ENCODE measurements at places on chromosomes 2 and 18.
A peak's percentile ranks its signal among the peaks of the same experiment; 100 is the strongest.

DNA sequence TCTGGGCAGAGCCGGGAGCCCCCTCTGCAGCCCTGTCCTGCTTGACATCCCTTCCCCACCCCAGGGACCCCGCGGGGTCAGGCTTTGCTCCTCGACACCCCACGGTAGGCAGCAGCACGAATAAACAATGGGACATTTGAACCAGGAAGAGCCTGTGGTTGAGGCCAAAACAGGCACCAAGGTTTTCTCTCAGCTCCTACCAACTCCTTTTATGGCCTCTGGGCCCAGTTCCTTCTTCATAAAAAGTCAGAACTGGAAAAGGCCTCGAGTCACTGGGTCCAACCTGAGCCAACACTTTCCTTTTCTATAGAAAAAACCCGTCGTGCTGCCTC lies 20.6 kb downstream of the TEX44 start:
- DNase-seq = peak; percentile 62

DNA sequence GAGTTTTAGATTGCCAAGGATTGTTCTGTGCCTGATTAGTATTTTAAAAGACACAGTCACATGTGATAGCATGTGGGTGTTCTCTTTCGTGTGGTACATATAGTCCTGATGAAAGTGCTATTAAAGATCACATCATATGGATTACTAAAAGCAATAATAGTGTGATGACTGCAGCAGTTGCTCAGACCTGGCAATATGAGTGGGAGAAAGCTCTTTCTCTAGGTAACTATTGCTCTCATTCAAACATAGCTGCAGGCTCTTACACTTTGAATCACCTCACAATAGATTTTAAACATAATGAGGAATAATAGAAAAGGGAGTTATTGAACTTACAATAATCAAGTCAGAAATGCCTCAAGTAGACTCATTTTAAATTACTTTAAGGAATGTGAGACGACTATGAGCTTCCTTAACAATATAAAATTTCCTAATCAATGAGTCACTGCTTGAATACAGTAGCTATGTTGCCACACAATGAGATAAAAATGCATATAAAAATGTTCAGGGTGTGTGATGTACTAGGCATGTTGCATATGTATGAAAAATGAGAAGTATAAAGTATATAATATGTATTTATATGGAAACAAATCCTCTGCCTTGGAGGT lies 452.1 kb downstream of the TMX3 start:
- no peak for DNase-seq

GRCh38 chr18:74116633-74117554 lies 30.7 kb downstream of the FBXO15 start:
- no peak for DNase-seq

DNA sequence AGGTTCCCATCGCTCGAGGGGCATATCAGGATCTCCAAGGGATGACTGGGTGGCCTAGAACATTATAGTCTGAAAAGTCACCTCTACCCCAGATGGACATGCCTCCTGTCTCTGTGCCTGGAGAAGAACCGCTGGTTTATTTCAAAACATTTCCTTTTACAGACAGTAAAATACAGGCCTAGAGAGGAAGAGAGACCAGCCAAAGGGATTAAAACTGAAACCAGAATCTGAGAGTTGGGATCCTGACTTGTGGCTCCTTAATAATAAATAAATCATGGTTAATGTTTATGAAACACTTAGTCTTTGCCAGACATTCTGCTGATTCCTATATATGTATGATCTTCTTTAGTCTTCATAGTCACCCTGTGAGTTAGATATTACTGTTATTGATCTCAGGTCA lies 153.7 kb downstream of the DDX1 start:
- DNase-seq = no peak

DNA sequence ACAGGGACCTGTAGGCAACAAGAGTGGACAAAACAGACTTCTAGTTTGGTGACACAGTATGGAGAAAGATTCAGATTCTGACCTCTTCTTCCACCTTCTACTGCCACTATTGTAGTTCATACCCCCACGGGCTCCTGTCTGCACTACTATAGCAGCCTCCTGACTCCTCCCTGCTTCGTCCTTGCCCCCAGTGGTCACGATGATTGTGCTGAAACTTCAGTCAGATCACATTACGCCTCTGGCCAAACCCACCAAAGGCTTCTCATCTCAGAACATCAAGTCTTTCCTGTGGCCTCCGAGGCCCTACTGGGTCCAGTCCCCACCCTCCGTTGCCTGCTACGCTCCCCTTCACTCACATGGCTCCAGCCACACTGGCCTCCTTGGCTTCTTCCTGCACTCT lies 147.6 kb downstream of the CYP26B1 start:
- no peak for DNase-seq

DNA sequence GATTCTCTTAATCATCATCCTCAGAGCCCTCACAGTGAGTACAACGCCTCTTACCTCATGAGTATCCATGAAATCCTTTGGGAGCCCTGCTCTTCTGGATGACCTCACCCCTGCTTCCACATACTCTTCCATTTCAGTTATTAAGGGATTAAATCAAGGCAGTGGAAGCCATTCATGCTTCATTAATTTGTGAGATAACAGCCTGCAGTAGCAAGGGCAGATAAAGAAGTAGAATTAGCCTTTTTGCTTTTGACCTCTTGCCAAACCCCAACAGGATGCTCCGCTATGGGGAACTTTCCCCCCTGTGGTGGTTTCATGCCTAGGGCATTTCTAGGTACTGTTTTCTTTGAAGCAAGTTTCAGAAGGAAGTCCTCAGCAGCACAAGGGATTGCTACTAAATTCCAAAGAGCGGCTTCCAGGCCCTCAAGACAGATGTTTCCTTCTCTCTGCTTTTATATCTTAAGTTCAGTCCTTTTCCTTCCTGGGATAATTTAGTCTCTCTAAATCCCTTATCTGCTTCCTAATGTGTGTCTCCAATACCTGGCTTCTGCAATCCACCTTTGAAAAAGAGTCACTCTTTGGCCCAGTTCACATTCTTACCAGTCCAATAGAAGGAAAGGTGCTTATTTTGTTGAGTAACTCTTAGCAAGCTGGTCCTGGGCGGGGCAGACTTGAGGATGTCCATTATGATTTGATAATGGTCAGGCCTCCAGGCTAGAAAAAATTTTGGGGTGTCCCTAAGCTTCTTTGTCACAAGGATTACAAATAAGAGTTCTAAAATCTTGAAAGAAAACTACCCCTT lies 76.9 kb downstream of the MYO1B start:
- no peak for DNase-seq

GRCh38 chr2:104474716-104475115 lies 379.2 kb upstream of the POU3F3 start:
- DNase-seq = no peak

DNA sequence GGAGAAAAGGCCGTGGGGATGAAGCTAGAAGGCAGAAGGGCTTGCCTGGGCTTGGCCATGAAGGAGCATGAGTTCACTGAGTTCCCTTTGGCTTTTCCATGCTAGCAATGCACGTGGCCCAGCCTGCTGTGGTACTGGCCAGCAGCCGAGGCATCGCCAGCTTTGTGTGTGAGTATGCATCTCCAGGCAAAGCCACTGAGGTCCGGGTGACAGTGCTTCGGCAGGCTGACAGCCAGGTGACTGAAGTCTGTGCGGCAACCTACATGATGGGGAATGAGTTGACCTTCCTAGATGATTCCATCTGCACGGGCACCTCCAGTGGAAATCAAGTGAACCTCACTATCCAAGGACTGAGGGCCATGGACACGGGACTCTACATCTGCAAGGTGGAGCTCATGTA lies 2.9 kb downstream of the CTLA4 start:
- no peak for DNase-seq

DNA sequence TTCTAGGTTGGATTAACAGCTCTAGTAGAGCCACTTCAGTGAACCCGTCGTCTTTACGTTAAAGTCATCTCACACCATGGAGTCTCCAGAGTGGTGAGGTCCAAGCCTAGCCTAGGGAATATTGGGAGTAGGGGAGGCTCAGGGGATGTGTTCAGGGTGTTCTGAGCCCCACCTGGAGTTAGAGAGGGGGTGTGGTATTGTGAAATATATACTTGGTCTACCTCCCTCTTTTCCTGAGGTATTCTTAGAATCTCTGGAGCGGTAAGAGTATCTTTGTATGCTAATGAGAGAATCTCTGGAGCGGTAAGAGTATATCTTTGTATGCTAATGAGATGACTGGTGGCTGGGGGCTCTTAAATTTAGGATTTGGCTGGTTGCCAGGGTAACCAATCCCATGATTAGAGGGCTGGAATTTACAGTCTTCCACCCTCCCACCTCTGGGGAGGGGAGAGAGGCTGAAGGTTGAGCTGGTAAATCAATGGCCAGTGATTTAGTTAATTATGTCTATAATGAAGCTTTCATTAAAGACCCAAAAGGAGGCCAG lies 69.5 kb downstream of the INPP4A start:
- DNase-seq = no peak

GRCh38 chr2:204272089-204272488 lies 273.2 kb upstream of the PARD3B start:
- DNase-seq = peak; percentile 33

GRCh38 chr2:145106293-145106692 lies 586.4 kb upstream of the ZEB2 start:
- no peak for DNase-seq

GRCh38 chr2:223251656-223252229 lies 199.8 kb downstream of the KCNE4 start:
- DNase-seq = no peak

DNA sequence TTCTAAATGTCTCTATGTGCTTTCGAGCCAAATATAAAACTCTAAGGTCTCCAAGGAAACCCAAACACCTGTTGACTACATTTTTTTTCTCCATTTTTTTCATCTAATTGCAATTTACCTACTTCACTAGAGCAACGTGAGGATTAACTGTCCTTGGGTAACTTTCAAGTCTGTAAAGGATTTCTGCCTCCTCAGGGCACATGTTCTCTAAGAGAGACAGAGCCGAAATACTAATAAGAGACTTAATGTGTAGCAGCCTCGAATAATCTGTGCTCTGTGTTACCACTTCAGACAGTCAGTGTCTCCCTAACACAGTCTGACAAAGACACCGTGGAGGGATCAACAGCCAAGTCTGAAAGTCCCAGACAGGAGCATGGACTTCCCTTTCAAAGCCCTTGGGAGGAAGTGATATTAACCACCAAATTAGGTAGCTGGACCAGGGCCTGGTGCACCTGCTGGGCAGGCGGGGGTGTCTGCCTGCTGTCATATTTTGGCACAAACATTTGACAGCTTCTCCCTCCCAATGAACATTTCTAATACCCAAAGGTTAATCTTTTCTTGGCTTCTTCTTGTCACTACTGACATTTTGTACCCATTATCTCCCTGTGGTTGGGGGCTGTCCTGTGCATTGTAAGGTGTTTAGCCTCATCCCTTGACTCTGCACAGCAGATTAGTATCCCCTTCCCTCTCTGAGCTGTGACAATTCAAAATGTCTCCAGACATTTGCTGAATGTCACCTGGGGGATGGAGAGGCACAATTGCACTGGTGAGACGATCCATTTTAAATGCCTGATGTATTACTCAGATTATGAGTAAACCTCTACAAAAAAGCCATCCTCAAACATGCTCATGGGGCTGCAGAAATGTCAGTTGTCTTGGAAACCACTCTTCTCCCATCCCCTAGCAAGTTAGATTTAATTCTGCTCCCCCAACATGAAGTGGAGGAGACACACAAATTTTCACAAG lies 45.7 kb upstream of the LYPD1 start:
- DNase-seq = no peak

DNA sequence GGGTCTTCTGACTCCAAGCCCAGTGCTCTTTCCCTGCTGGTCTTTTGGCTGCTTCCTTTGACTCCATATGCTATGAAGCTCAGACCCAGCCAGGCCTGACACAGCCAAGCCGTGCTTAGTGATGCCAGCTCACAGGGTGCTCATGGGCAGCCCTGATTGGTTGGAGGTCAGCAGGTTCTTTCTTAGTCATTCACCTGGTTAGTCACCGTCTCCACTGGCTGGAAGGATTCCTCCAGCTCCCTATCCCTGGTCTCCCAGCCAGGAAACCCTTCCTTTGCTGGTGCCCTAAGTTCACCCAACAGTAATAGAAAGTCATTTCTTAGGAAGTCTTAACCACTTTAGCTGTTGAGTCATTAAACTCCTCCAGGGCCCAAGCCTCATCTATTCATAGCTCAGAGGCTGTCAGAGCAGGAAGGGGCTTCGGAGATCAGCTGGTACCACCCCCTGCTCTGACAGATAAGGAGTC lies 3.9 kb downstream of the KCNK3 start:
- DNase-seq = no peak

DNA sequence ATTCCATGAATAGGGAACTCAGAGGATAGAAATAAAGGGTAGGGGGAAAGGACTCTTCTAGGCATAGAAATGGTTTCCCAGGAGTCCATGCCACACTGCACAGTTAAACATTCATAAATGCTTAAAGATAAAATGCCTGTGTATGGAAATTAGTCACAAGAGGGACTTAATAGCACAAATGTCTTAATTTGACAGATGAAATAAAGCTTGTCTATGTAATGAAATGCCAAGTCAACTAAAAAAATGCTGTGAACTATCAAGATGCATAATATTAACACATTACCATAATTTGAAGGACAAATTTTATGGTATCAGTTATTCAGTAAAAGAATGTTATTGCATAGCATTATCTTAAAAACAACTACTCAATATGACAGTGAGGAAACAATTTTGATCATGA lies 553.2 kb upstream of the NETO1 start:
- DNase-seq = no peak

Data from left hindlimb (tissue), 1 donor.